ENCODE measurements at places on chromosomes 1 and 21.

GRCh38 chr1:110214454-110215404 lies 4.6 kb downstream of the KCNC4 start:
- no peak for DNase-seq

GRCh38 chr1:162578071-162578700 lies 16.7 kb downstream of the UAP1 start:
- DNase-seq, result no peak

DNA sequence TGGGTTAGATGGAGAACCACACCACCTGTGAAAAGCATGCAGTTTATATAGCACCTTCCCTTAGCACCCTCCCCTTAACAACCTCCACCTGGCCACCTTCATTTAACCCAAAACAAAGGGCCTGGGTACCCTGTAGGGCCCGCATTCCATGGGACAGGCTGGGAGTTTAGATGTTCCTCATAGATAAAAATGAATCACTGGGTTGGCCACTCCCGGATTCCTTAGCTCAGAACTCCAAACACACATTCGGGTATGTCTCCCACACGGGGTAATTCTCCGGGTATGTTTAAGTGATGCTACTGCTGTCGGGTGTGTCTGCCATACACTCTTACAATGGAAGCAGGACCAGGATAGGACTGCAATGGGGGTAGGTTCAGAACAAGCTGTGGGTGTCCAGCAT lies 43.9 kb upstream of the FOXO6 start:
- no peak for DNase-seq

DNA sequence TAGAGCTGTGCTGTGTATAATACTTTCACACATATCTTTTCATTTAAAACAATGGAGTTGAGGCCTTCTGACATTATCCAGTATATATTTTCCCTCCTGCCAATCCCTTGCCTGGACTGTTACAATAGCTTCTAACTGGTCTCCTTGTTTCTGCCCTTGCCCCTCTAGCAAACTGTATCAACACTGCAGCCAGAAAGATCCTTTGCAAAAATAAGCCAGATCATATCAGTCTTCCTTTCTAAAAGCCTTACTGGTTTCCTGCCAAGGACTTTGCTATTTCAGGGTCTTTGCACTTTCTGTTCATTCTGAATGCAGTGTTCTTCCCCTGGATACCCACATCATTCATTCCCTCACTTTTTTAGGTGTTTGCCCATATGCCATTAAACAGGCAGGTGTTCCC lies 370.1 kb downstream of the PTBP2 start:
- no peak for DNase-seq

GRCh38 chr1:231334079-231334666 lies 3.5 kb downstream of the EXOC8 start:
- DNase-seq, result no peak
